ENCODE measurements at places on chromosomes 12 and 14. TPM values are rescaled to one million over a fixed set of nuclear protein-coding genes. Genes with fewer than 3 reads are reported as not detected.

The ALDH2 gene
- 87.6 TPM for polyA plus RNA-seq

The ANKRD9 gene
- 7.7 TPM for polyA plus RNA-seq

The CPM gene
- polyA plus RNA-seq = 29.2 TPM

The SLC16A7 gene
- polyA plus RNA-seq = 3.5 TPM

The NTF3 gene
- polyA plus RNA-seq = 4.2 TPM

The KRT75 gene
- not detected for polyA plus RNA-seq

The MAP1LC3B2 gene
- 9.9 TPM for polyA plus RNA-seq

The GNG2 gene
- polyA plus RNA-seq = 68.9 TPM

The CEBPE gene
- 0.23 TPM for polyA plus RNA-seq

The PNN gene
- polyA plus RNA-seq = 174 TPM

The PPM1H gene
- 29.6 TPM for polyA plus RNA-seq

The PMEL gene
- polyA plus RNA-seq = 4.2 TPM

The B4GALNT3 gene
- 15.7 TPM for polyA plus RNA-seq

The ANKRD33 gene
- polyA plus RNA-seq = 0.53 TPM

The SLC39A5 gene
- 31.3 TPM for polyA plus RNA-seq

The CMA1 gene
- polyA plus RNA-seq = 0.16 TPM
